ENCODE measurements at places on chromosomes 6 and 20.

DNA sequence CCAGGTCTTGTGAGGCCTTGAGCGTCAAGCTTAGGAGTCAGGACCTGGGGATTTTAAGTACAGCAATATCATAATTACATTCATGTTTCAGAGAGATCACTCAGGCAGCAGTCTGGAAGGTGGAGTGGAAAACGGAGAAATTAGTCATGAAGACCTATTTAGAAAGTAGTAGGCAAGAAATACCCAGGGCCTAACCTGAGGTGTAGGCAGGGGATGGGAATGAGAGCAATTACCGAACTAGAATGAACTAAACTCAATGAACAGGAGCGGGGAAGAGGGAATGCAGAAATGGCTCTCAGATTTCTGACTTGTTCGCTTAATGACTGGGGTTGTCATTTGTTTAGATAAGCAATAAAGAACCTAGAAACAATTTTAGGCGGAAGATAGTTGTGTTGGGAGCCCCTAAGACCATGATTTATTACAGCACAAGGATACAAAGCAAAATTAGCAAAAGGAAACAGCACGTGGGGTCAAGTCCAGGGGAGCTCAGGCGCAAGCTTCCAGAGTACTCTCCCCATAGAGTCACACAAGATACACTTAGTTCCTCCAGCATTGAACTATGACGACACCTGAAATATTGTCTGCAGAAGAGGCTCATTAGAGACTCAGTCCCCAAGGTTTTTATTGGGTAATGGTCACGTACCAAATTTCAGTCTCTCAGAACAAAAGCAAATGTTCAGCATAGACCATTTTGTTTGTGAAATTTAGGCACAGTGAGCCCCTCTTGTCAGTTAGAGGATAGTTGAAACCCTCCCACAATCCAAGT, 178.8 kb upstream of the AKAP12 start:
- no peak for DNase-seq

DNA sequence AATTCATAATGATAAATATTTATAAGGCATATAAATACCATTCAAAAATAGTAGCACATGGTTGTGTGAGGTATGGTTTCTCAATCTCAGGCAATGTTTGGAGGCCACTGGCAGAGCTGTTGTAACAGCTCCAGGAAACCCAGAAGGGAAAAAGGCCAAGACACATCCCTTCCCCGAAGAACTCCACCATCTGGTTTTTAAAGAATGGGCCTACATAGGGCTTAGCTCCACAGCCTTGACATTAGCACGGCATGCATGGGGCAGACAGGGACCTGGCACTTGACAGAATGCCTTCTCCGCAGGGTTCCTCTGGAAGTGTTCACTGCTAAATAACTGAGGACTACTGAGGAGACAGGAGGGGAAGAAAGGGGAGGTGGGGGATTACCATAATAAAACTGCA, 16.1 kb upstream of the FOXO3 start:
- no peak for DNase-seq

DNA sequence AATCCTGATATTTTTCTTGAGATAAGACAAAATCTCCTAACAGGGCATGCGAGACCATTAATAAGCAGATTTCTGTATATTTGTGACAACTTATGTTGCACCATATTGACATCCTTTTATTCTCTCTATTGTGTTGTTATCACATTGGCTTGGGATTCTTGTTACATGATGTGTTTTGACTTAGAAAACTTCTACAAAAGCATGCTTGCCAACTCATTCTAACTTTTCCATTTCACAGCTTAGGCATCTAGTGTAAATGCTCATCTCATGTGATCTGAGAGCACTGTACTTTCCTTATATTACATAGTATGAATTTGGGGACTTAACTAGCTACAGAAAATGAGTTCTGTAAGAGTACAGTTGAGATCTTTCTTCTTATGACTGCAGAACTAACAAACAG, 1040.7 kb upstream of the ADGRB3 start:
- no peak for DNase-seq

- DNase-seq: no peak
Measured at GRCh38 chr6:8855411-8855810, 420.1 kb upstream of the SLC35B3 start.

DNA sequence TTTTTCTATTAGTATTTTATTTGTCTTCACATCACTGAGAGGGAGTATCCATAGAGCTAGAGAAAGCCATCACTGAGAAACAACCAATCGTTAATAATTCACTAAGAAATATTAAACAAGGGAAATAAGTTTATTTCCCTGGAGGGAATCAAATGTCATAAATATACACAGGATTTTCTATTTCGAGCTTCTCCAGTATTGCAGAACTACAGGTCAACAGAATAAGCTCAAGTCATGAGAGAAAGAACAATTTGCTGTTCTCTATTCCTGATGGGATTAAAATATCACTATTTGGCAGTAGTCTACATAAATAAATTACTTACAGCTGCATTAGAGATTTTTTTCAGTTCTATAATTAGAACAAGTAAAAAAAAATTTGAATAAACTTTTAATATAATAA, 2.2 kb upstream of the FAM162B start:
- no peak for DNase-seq

- DNase-seq: no peak
Measured at GRCh38 chr6:168118935-168119334, 39.9 kb upstream of the FRMD1 start.

DNA sequence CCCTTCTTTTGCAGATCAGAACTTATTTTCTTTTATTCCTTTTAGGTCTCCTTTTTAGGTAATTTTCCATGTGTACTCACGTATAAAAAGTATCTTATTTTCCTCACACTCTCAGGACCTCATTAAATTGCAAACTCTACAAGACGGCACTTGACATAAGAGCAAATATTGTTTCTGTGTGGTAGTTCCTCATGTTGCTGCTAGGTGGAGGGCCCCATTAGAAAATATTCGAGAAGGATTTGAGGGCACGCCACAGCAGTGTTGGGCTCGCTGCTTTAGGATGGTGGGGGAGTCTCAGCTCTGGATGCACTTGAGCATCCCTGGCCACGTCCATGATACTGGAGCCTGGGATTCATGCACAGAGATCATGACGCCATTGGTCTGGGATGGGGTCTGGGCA, 64.9 kb upstream of the ZFP64 start:
- DNase-seq: no peak

DNA sequence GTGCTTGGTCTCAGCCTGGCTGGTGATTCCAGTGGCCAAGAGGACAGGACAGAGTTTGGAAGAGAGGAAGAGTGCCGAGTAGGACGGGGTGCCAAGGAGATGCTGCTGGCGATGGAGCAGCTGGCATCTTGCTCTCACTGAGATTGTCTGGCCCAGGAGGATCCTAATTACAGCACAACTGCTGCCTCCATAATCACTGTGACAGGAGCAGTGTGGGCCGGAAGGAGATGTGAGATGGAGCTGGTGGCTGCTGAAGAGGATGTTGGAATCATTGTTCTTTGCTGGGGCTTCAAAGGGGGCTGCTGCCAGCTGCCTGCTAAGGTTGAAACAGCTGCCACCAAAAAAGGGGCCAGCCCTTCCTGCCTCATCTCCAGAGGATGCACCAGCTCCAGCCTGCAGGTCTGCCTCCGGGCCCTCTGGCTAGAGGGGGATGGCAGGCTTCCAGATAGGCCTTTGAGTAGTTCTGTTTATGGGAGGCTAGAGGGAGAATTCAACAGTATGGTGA, 214.4 kb downstream of the RNF144B start:
- no peak for DNase-seq

DNA sequence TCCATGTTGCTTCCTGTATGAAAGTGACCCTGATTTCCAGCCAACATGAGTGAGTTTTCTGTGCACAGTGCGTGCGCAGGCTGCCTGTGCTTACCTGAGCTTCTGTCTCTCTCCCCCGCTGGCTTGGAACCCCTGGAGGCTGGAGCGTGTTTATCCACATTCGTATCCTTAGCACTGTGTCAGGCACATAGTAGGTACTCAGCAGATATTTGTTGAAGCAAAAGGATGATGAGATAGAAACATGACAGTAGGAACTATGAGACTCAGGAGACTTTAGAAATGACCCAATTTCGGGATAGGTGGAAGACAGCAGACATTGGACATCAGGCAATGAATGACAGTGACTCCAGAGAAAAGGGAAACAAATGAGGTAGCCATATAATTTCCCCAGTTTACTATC, 15.2 kb downstream of the TUBB2B start:
- DNase-seq: no peak

DNA sequence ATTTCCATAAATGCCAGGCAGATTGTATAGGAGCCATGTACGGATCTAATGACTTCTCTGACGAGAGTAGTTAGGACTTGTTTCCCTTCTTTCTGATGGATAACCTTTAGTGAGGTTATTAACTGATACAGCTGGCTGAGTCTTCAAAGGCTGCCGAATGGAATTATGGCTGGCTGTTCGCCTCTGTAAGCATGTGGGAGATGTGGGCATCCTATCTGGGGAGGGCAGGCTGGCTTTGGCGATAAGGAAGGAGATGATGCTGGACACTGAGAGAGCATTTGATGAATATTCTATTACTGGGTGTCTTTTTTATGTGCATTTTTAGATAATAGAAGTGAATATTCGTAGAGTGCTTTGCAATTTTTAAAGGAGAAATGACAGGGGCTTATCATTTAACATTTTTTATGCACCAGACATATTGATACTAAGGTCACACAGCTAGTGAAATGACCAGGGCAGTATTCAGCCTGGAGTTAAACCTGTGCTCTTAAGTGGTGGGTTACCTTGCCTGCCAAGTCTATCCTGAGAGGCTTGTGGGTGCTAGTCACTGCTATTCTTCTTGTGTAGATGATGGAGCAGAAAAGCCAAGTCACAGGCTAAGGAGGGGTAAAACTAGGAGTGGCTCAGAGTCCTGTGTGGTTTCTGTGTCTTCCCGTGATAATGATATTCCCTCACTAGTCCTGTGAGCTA, 3.1 kb downstream of the PBOV1 start:
- no peak for DNase-seq

GRCh38 chr6:36851149-36851614, 11.9 kb upstream of the CPNE5 start:
- DNase-seq: no peak

DNA sequence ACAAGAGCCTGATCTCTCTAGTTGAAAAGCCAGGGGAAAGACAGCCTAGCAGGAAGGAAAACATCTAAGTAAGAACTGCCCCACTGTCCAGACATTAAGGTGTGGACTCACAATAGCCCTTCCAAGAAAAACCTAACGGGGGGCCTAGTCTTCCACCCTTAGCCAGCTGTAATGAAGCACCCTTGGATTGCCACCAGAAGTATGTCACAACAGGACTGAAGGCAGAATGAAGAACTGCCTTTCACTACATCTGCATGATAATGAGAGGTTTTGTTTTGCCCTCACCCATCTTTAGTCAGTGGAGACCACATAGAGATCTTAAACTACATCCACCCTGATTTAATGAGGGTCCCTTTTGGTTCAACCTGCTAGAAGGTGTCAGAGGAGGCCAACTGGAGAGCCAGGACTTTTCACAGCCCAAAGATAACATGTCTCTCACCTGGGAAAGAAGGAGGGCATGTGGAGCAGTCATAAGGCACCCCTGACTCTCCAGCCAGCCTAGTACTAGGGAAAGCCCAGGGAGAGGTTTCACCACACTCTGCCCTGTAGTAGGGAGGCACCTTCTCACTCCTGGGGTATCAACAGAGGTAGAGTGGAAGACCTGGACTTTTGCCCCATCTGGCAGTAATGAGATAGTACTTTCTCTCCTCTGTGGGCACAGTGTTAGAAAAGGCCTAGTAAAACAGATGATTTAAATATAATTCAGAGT, 1017.4 kb upstream of the MANEA start:
- no peak for DNase-seq

GRCh38 chr6:4914420-4915159, 89.2 kb downstream of the RPP40 start:
- peak; percentile 53 for DNase-seq

DNA sequence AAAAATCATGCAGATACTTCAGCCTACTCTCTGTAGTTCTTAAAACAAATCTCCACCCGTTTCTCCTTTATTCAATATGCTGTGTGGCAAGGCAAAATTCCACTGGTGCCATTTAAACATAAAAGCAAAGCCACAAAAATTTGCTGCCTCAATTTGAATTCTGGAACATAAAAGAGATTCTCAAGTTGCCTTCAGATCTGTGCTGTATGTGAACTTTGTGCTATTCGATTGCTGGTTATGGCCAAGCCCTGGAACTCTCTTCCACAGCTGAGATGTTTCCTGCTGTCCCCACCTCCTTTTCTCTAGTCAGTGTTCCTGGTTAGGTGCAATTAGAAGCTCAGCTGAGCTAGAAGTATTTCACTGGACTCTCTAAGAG, 395.3 kb upstream of the BTBD3 start:
- no peak for DNase-seq

- DNase-seq: no peak
Measured at GRCh38 chr20:45429618-45430017, 13.7 kb downstream of the PIGT start.

DNA sequence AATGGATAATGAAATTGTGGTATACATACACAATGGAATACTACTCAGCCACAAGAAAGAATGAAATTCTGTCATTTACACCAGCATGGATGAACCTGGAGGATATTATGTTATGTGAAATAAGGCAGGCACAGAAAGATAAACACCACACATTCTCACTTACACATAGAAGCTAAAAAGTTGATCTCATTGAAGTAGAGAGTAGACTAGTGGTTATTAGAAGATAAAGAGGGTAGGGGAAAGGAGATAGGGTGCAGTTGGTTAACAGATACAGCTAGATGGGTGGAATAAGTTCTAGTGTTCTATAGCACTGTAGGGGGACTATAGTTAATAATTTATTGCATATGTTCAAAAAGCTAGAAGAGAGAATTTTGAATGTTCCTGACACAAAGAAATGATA, 25.5 kb upstream of the LTV1 start:
- no peak for DNase-seq

- DNase-seq: no peak
Measured at GRCh38 chr6:151215999-151216398, 23.8 kb upstream of the AKAP12 start.

DNA sequence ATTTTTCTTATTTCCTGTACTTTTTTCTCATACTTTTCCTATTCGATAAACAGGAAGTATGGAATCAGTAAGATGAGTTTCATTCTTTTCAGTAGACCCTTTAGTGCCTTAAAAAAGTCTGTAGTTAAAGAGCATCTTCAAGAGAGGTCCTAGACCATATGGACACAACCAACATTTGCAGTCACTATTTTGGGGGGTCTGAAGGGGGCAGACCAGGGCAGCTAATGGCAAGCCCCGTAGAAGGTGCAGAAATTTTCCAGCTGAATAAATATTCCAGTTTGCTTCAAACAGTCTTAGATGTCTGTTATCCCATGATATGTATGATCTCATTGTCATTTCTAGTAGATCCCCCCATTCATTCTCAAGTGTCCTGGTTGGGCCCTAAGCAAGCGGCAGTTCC, 52.8 kb downstream of the MAP3K5 start:
- no peak for DNase-seq

GRCh38 chr6:16333580-16333979, 95.2 kb downstream of the GMPR start:
- DNase-seq: no peak

DNA sequence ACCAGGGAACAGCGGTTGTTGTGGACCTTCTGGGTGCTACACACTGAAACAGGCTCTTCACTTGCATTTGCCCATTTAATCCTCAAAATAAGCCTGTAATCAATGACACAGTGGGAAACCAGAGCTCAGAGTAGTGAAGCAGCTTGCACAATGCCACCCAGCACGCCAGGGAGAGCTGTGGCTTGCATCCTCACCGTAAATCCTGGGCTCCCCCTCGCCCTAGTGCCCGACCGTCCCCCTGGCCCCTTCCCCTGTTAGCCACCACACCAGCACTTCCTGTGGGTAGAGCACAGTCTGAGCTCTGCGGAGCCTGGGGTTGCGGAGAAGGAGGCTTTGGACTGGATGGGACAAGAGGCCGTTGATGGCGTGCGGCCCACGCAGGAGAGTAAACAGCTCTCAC, 14.5 kb downstream of the VSTM2L start:
- DNase-seq: no peak

- DNase-seq: no peak
Measured at GRCh38 chr20:44599715-44600114, 17.3 kb downstream of the PKIG start.
